Esophagus squamous epithelium (tissue), 5 donors: ENCODE measurements at places on chromosomes 1 and 21.

DNA sequence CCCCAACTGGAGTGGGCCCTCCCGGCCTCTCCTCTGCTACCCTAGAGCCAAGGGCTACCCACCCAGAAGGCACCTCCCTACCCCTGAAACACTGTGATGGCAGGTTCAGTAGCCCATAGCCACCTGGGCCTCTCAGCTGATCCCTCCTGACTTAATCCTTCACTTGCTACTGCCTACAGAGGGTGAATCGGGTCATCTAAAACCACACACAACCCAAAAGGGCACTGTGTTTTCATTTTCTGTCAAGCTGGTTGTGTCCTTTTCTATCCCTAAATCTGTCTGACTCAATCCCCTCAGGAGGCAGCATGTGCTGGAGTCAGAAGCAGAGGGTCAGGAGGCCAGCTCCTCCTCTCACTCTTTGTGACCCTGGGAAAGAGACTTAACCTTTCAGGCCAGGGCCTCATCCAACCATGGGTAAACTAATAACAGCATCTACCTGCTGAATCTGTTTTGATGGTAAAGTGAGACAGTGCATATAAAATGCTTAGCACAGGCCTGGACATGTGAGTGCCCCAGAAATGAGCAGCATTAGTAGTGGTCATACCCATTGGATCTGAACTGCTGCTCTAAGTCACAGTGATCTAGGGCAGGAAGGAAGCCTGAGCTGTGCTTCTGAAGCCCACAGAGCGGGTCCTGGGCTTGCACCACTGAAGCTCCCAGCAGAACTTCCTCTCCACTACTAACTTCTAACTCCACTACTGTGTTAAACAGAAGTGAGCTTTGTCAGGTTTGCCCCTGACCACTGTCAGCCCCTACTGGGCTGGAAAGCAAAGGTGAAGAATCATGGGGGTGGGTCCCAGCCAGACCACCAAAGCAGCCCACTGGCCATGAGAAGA is 11.0 kb downstream of the PMVK start:
- DNase-seq = no peak

- DNase-seq = no peak
Observed at GRCh38 chr1:157193702-157194391, 55.7 kb upstream of the ETV3 start.

GRCh38 chr1:32538887-32539583 is at the start of gene ZBTB8A:
ZBTB8A (plus strand) TSS chr1:32539427; CDS start chr1:32592932, 53,505 bp downstream.
- no peak for DNase-seq

GRCh38 chr1:66315671-66316070 is 218.3 kb upstream of the SGIP1 start:
- DNase-seq = no peak

DNA sequence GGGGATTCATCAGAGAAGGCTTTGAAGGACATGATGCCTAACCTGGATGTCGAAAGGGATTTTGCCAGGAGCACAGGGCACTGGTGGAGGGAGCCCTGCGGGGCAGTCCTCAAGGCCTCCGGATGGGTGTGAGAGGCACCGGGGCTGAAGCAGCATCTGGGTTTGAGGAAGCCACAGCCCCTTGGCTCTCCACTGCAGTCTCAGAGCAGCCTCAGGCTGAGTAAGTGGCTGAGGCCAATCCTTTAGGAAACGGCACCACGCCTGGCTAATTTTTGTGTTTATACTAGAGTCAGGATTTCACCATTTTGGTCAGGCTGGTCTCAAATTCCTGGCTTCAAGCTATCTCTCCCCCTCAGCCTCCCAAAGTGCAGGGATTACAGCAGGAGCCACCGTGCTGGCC is 12.0 kb downstream of the ERVH48-1 start:
- DNase-seq = no peak

DNA sequence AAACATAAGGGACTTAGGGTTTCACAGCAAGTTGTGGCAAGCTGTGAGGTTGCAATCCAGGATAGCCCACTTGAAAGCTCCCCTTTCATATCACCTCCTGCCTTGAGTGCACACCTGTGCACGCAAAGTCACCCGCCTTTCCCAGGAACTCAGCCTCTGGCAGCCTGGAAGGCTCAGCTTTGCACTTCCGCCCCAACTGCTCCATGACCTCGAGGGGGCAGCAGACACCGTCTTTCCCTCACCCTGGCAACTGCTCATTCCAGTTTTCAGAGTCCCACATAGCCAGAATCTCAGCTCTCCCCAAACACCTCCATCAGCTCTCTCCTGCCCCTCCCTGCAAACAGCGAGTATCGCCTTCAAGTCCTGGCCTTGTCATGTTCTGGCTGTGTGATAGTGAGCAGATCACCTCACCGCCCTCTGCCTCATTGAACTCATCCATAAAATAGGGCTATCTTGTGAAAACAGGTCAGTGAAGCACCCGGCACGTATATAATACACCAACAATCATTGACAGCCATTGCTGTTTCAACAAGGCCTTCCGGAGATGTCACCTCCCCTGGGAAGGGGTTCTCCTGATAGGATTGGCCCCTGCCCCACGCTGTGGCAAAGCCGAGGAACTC is 32.2 kb upstream of the EPB41 start:
- DNase-seq = no peak

DNA sequence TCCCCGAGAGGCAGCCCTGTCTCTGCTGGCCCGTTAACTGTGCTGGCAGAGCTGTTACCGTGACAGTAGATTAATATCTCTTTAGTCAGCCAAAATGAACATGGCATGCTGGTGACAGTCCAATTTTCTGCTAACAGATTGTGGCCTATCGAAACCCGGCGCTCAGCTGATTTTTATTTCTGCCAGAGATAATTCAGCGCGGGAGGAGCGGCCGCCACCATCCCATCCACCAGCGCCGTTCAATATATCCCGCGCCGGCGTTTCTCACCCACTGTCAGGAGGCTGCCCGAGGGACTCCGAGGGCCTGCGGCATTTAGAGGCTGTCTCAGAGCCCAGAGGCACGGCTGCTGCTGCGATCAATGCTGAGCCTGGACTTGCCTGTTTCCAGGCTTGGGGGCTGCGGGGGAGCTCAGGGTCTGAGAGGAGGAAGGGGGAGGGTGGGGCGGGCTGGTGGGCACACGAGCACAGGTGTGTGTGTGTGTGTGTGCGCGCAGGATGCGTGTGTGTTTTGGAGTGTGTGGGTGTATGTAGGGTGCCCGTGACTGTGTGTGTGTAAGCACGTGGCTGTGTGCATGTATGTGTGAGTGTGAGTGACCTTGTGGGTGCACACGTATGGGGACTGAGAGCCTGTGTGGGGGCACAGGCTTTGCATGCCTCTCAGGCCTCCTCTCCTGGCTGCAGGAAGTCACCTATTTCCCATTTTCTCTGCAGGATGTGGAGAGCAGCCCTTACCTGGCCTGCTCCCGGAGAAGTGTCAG is 109.7 kb upstream of the ACTRT2 start:
- no peak for DNase-seq

DNA sequence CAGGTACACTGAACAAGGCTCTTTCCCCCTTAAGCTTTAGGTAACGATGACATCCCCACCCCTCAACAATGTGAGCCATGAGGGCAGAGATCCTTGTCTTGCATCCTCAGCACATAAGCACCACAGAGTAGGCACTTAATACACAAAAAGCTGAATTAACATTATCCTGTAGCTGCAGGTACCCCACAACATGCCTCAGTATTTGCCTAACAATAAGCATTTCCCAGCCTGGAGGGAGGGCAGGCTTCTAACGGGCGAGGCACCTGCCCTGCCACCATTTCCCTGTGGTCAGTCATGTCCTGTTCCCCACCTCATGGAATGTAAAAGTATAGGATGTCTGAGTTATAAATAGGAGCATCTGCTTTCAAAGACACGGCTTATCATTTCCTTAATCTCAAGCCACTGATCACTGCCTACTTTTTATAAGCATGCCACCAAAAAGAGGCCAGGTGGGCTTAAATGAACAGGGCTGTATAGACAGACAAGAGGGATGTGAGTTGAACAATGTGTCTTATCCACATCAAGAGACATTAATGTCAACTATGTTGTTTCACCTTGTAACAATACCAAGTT is 3.4 kb downstream of the CAPZB start:
- no peak for DNase-seq

GRCh38 chr21:32253215-32253641 is 25.6 kb downstream of the MIS18A start:
- DNase-seq = no peak

GRCh38 chr1:31376375-31377134 is 3.7 kb upstream of the FABP3 start:
- no peak for DNase-seq

DNA sequence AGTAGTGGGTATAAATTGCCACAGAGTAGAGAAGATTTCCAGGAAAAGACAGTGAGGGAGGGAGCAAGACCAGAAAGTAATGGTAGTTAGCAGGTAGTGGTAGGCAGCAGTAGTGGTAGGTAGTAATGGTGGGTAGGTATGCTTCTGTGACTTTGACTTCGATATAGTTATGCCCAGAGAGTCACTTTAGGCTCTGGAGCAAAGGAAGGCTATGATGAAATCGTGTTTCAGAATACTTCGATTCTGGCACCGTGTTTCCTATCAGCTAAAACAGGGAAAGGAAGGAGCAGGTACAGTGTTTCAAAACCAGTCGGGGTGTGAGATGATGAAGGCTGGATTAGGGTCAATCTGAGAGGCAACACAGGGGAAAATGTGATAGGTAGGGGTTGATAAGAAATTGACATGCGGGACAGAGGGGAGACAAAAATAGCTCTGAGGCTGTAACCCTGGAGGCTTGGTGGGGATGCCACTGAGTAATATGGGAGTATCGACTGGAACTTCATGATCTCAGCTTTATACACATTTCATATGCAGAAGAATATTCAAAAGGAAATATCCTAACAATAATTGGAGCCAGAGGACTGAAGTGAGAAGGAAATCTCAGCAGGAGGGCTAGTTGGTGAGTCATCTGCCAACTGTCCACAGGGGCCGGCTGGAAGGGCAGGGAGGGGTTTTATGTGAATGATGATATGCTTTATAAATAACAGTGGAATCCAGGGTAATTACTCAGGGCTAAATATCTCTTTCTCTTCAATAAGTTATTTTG is 25.2 kb upstream of the TRIM45 start:
- DNase-seq = no peak

DNA sequence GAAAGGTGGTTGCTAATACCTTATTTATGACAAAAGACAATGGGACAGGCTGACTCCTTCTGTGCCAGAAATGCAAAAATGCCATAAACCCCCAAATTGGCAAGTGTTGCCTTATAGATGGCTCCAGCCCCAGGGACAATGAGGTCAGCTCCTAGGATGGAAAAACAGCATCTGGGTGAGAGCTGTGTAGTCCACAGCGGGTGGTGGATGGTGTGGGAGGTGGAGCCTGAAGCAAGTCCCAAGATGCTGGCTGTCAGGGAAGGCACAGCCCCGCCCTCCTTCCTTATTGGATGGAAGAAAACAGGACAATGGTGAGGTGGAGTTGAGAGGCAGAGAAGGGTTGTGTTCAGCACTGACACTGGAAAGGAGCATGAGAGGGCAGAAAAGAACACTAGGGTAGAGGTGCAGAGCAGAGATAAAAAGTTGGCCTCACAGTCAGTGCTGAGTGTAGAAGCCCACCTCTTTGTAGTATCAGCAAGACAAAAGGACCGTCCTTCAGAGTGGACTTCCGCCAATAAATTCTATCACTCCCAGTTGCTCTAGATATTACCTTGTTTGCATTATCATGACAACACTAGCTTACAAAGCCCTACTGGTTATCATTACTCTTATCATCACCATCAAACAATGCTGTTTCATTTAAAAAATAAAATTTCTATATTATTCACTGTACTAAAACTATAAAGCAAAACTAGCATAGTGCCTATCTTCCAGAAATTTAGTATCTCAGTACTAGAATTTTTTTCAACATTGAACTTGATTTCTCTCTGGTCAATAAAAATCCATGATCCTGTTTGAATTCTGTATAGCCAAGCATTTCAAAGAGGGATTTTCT is 3.7 kb upstream of the SDE2 start:
- no peak for DNase-seq

- DNase-seq = no peak
Observed at GRCh38 chr1:32247452-32247851, 430 bp downstream of the FAM167B start.

GRCh38 chr1:179754041-179754624 is 11.0 kb downstream of the FAM163A start:
- no peak for DNase-seq

- DNase-seq = no peak
Observed at GRCh38 chr1:54927472-54928240, 40.7 kb upstream of the DHCR24 start.

GRCh38 chr1:163401211-163401610 is 79.5 kb downstream of the NUF2 start:
- DNase-seq = no peak

DNA sequence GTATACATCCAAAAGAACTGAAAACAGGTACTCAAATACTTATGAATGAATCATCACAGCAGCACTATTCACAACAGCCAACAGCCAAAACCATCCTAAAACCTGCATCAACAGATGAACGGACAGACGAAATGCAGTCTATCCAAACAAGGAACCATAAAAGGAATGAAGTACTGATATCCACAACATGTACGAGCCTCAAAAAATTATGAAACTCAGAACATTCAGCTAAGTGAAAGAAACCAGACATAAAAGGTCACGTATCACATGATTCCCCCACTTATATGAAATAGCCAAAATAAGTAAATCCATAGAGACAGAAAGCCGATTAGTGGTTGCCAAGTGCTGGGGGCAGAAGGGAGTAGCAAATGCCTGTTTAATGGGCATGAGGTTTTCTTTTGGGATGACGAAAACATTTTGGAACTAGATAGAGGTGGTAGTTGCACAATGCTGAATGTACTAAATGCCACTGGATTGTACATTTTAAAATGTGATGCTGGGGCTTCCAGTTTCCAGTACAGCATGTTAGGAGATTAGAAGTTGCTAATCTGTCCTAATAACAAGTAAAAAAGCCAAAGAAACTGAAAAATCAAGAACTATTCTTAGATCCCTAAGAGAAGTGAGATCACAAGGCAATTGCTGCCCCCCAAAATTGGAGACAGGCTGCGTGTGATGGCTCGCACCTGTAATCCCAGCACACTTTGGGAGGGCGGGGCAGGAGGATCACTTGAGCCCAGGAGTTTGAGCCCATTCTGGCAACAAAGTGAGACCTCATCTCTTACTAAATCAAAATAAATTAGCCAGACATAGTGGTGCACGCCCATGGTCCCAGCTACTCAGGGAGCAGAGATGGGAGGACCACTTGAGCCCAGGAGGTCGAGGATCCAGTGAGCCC is 25.3 kb downstream of the CLSTN1 start:
- DNase-seq = no peak

DNA sequence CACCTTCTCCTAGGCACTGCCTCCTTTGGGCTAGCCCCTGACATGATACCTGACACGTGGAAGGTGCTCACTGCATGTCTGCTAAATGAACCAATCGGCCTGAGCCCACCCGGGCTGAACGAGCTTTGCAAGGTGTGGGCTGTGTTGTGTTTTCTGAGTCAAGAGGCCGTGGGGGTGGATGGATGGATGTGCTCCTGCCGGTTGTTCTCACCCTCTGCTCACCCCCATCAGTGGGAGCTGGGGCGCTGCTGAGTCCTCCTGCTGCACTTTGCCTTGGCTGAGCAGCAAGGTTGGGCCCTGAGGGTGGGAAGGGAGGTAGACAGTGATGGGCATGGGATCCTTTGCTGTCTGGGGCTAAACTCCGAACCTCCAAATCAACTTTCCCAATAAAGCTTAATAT is 6.7 kb upstream of the CACNA1E start:
- DNase-seq = no peak

GRCh38 chr21:27776925-27777553 is 810.2 kb upstream of the ADAMTS5 start:
- DNase-seq = no peak
